Tibial nerve (tissue), 4 donors: ENCODE measurements at places on chromosomes 3 and 15.

- no peak for DNase-seq
Measured at GRCh38 chr15:91803260-91803659, 50.2 kb upstream of the SLCO3A1 start.

DNA sequence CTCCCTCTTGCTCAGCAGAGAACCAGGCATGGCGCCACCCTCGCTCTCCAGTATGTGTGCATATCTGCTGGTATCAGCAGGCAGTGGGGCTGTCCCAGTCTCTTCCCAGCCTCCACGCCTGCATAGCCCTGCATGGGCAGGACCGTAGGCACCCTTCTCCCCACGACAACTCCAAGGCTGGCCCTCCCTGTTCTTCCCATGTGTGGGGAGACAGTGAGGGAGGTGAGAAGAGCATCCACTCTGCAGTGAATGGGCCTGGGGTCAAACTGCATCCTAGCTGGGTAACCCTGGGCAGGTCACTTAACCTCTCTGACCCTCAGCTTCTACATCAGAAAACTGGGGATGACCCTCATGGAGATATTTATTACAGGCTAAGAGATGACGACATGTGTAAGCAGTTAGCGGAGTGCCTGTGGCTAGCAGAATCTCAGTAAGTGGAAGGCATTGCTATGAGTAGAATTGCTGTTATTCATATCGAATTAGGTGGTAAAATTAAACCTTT lies 13.3 kb upstream of the SSUH2 start:
- no peak for DNase-seq

DNA sequence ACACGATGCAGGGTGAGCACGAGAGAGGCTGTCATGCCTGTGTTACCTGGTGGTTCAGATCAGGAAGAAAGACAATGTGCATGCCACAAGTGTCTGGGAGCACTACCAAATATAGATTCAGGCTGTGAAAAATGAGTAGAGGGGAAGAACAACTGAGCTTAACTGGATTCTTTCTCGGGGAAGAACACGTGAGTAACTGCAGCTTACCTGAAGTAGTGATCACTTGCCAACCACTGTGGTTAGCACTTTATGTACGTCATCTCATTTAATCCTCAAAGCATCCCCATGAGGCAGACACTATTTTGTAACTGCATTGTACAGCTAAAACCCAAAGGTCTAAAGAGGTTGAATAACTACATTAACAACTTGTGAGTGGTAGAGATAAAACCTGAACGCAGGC lies 746.2 kb downstream of the TUSC7 start:
- DNase-seq: no peak

- DNase-seq: no peak
Measured at GRCh38 chr3:59210260-59210659, 160.4 kb upstream of the CFAP20DC start.

- no peak for DNase-seq
Measured at GRCh38 chr3:63986831-63987230, 36.5 kb downstream of the PSMD6 start.

DNA sequence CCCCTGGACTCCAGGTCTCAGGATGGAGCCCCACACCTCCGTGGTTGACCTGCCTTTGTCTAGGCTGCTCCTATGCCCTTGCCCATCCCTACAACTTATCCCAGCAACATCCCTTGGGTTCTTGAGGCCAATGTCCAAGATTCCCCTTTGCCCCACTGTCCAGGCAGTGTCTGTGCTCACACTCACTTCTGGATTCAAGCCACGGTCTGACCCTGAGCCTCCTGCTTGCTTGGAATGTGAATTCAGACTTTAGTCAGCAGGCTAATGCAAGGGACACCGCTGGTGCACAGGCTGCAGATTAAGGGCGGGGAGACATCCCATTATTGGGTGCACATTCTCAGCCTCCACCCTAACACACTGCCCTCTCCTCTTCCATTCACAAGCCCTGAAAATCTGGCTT lies 154.1 kb downstream of the WNT5A start:
- no peak for DNase-seq

GRCh38 chr3:149374793-149375500 lies 2.5 kb downstream of the TM4SF1 start:
- DNase-seq: no peak

- no peak for DNase-seq
Measured at GRCh38 chr15:64425221-64425620, 35.2 kb upstream of the ZNF609 start.

GRCh38 chr3:54213907-54214306 lies 91.6 kb downstream of the CACNA2D3 start:
- no peak for DNase-seq

DNA sequence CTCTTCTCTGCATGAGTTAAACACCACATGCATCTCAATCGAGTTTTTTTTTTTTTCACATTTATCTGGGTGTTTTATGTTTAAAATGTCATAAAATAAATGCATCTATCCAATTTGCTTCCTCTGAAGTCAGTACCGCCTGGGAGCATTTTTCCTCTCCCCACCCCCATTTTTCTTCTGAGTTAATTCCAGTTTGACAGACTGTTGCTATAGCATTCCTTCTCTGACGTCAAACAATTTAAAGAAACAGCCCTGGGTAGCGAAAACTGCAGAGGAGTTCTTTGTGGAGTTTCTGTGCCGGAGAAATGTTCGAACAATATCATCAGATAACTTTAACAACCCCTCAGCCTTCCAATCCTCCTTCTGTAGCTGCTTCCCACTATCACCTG lies 900 bp upstream of the GNB4 start:
- DNase-seq: no peak

GRCh38 chr3:43647331-43648166 lies 25.7 kb upstream of the ANO10 start:
- no peak for DNase-seq

DNA sequence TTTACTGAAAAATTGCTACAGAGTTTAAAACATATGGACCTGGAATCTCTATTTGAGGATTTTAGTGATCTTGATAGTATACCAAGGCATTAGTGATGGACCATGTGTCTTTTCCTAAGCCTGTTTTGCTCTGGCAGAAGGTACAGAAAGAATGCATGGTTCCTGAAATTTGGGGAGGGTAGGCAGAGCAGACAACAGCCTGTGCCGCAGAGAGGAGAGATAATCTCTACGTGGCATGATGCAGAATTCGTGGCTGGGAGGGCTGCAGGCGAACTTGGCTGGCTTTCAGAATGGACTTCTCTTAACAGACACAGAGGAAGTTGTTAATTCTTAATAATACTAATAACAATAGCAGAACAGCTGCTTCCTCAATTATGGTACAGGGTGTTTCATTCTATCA lies 137.5 kb upstream of the FOXB1 start:
- DNase-seq: no peak

DNA sequence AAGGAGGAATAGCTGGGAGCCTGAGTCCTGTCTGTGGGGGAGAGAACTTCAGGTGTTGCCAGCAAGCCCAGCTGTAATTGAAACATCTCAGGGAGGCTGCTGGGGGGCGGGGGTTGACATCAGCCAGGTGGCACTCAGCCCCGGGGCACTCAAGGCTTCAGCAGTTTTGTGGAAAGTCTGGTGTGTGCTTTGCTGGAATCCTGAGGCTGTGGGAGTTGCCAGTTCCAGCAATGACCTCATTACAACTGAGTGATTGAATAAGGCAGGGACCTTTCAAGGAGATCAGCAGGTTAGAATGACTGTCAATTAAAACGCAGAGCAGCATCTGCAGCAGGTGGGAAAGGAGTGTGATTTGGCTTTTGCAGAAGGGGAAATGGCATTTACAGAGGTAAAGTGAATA lies 75.7 kb downstream of the FAM43A start:
- DNase-seq: no peak
